ENCODE measurements at places on chromosomes 1 and 21.
A peak's percentile ranks its signal among the peaks of the same experiment; 100 is the strongest.

- DNase-seq: no peak
Measured at GRCh38 chr1:55894521-55894920, 679.4 kb upstream of the USP24 start.

DNA sequence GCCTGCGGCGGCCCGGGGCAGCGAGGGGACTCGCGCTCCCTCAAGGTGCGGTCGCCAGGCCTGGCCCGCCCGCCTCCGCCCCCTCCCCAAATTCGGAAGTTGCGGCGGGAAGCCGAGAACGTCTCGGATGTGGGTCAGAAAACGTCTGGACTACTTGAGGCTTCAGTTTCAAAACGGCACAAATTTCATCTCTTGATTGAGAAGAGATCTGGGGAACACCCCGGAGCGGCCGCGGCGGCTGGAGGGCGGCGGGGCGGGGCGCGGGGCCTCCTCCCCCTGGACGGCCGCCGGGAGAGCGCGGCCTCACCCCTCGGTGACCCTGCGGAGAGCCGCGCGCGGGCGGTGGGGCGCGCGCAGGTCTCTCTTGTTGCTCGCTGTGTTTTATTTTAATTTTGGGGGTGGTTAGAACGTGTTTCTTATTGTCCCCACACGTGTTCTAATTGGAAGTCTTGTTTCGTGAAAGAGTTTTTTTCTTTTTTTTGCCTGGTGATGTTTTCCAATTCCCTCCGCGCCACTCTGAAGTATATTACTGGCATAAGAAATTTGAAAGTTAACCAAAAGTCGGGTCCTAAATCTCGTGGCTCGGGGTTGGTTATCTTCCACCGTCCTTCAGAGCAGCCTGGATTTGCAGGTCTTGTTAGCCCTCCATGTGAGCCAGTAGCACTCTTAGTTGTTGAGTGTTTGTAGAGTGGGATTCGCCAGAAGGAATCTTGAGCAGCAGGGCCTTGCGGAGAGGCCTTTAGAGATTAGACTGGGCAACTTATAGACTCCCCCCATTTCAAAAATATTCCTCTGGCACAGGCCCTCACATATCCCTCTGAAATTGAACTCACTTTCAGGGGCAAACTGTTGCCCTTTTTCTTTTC, 749 bp downstream of the PCBP3 start:
- DNase-seq: peak; percentile 30

GRCh38 chr1:78136680-78137079, 90.9 kb downstream of the GIPC2 start:
- no peak for DNase-seq

- DNase-seq: peak; percentile 6
Measured at GRCh38 chr1:204837440-204838084, 33.1 kb upstream of the NFASC start.

DNA sequence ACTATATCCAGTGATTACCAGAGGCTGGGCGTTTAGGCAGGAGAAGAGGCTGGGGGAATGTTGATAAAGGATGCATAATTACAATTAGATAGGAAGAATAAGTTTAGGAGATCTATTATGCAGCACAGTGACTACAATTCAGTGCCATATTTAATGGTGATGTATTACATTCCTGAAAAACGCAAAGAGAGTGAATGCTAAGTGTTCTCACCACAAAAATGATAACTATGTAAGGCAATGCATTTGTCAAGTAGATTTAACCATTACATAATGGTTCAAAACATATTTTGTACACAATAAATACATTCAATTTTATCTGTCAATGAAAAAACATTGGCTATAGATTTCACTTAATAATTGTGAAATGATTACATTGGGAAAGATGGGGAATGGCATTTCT, 548.9 kb downstream of the NUF2 start:
- no peak for DNase-seq

- no peak for DNase-seq
Measured at GRCh38 chr1:81209461-81209860, 591.3 kb upstream of the ADGRL2 start.

DNA sequence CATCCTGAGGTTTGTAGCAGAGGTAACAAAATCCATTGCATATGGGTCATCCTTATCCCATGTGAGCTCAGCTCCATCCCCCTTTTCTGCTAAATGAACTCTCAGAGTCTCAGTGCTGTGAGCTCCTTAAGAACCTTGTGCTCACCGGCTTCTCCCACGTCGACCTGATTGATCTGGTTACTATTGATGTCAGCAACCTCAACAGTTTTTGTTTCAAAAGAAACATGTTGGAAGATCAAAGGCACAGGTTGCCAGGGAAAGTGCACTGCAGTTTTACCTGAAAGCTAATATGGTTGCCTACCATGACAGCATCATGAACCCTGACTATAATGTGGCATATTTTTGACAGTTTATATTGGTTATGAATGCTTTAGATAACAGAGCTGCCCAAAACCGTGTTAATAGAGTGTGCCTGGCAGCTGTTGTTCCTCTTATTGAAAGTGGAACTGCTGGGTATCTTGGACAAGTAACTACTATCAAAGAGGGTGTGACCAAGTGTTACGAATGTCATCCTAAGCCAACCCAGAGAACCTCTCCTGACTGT, 131.4 kb downstream of the HS2ST1 start:
- DNase-seq: peak; percentile 13

- no peak for DNase-seq
Measured at GRCh38 chr1:42433369-42433768, 22.5 kb downstream of the ZMYND12 start.

- DNase-seq: no peak
Measured at GRCh38 chr1:103112546-103112945, 4.2 kb upstream of the COL11A1 start.

- no peak for DNase-seq
Measured at GRCh38 chr1:188949701-188950100, 1528.0 kb downstream of the BRINP3 start.

GRCh38 chr1:193185901-193186731, at the start of gene B3GALT2:
Gene B3GALT2 (minus strand): TSS chr1:193186613. CDS start chr1:193181562, 5,051 bp downstream.
- no peak for DNase-seq

DNA sequence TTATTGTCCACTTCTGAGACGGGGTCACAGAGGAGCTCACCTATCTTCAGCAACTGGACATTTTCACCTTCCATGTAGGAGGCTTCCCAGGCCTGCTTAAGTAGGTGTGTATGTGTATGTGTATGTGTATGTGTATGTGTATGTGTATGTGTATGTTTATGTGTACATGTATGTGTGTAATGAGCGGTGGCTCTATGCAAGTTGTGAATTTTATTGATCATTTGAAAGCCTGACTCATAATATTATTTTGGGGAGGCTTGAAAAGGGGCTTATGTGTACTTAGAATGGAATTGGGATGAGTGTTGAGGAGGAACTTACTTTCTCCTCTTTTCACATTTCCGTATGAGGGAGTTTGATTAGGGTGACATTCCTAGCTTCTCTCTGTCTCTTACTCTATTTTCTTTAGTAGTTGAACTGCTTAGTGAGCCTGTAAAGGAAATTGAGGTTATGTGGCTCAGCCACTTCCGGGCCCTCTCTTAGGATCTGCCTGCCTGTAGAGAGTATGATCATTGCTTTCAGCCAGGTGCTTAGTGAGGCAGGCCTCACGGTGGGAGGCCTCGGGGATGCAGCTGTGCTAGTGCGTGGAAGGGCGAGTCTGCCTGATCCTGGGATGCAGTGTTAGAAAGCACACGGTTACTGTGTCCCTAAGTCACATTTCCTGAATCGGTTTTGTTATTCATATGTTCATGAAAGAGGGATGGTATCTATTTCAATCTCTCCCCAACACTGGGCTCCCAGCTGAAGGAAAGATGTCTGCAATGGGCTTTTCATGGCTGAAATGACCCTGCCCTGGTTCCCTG, 61.0 kb downstream of the IER5 start:
- DNase-seq: peak; percentile 54
